ENCODE measurements at places on chromosomes 6 and 20. TPM values are rescaled to one million over a fixed set of nuclear protein-coding genes. Genes with fewer than 3 reads are reported as not detected.

DNA sequence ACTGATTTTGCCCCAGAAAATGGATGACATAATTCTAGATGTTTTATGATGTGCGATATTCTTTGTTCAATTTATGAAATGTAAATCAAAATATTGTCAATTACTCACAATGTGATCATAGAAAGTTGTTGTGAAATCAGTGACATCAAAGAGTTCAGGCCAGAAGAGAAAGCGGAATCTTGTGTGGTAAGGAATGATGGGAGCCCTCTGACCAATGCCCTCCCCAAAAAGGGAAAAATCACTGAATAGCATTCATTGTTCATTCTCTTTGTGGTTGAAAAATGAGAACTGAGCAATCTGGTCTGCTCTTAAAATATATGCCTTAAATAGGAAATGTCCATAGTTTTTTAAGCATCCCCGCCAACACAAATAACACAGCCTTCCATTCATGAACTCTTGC, 247.1 kb upstream of the GRIK2 start:
- no peak for DNase-seq
- H3K27me3 ChIP-seq = no peaks in the 10 kb centered on the region
- no peak overlapping the region for H3K27ac ChIP-seq

LGSN gene
- not detected for total RNA-seq

C20orf204 gene
- total RNA-seq = 35.6 TPM

DNA sequence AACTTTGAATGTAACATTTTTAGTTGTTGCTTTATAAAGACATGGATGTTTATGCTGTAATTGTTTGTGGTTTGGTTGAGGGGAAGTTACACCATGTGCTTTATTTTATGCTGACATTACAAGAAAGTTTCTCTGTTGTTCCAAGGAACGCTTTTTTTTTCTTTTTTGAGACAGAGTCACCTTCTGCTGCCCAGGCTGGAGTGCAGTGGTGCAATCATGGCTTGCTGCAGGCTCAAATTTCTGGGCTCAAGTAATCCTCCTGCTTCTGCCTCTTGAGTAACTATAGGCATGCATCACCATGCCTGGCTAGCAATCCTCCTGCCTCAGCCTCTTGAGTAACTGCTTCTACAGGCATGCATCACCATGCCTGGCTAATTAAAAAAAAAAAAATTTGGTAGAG, 21.0 kb upstream of the IFNGR1 start:
- H3K27me3 ChIP-seq = peaks cover 6% of the 10 kb centered on the region
- no peak overlapping the region for H3K27ac ChIP-seq
- no peaks in the 10 kb centered on the region for H3K36me3 ChIP-seq

- H3K36me3 ChIP-seq = no peaks in the 10 kb centered on the region
- peak overlapping the region; percentile 82 for H3K4me3 ChIP-seq
- peaks cover 11% of the 10 kb centered on the region for H3K4me1 ChIP-seq
- peak; percentile 79 for DNase-seq
- peaks cover 53% of the 10 kb centered on the region for H3K27me3 ChIP-seq
These were observed 111.2 kb upstream of the BEND6 start for GRCh38 chr6:56843476-56844349.

DNA sequence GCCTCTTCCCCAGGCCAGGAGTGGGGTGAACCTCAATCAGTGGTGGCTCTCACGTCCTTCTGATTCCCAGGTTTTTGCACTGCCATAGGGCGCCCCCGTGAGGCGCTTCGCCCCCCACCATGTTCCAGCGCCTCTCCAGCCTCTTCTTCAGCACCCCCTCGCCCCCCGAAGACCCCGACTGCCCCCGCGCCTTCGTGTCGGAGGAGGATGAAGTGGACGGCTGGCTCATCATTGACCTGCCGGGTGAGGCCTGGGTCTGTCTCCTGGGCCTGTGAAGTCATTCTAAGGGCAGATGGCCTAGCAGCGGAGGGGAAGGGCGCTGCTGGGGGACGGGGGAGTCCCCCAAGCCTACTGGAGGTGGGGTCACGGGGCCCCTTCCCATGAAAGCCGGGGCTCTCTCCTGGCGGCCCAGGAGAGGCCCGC, 4.5 kb downstream of the TP53INP2 start:
- peaks cover 46% of the 10 kb centered on the region for H3K4me1 ChIP-seq
- H3K36me3 ChIP-seq = peaks cover 2% of the 10 kb centered on the region
- peak; percentile 69 for DNase-seq
- H3K27ac ChIP-seq = no peak overlapping the region

All from activated T-cell treated with anti-CD3 and anti-CD28 coated beads, Interleukin-2, amount 50 U/mL, for 72 hours (primary cell).